ENCODE measurements at places on chromosomes 12 and 14. TPM values are rescaled to one million over a fixed set of nuclear protein-coding genes. Genes with fewer than 3 reads are reported as not detected.

DNA sequence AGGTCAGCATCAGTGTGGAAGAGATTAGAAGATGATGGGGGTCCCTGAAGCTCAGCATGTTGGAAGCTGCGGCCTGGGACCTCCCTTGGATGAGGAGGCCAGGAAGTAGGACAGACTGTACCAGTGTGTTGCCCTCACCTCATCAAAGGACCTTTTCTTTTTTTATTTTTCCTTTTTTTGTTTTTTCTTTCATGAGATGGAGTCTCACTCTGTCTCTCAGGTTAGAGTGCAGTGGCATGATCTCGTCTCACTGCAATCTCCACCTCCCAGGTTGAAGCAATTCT, 16.4 kb upstream of the FAM222A start:
- H3K27ac ChIP-seq, result no peak overlapping the region
- H3K4me3 ChIP-seq, result no peak overlapping the region
- peaks cover 11% of the 10 kb centered on the region for H3K27me3 ChIP-seq
- H3K36me3 ChIP-seq, result no peaks in the 10 kb centered on the region

The TMEM132C gene
- total RNA-seq, result not detected

GRCh38 chr14:102849526-102850379, 72.5 kb downstream of the TRAF3 start:
- H3K4me1 ChIP-seq, result peaks cover 16% of the 10 kb centered on the region
- H3K36me3 ChIP-seq, result peaks cover 29% of the 10 kb centered on the region
- H3K4me3 ChIP-seq, result no peak overlapping the region
- no peaks in the 10 kb centered on the region for H3K27me3 ChIP-seq

The LRRC43 gene
- not detected for total RNA-seq

The DAAM1 gene
- total RNA-seq, result 9.2 TPM

DNA sequence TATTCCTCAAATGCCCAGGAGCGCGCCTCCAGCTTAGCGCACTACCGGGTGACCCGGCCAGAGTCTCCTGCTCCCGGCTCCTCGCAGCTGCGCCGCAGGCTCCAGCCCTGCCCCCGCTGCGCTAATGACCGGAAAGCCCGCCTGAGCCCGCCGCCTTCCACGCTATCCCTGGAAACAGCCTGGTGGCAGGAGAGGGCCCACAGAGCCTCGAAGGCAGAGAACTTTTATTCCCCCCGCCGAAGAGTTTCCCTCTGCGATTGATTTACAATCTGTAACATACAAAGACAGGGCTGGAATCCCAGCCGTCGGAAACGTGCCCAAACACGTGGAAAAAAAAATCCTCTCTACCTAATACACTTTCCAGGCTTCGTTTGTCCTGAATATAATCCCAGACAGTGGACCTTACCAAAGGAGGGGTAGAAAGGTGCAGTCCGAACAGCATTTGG, 1.5 kb downstream of the COL2A1 start:
- H3K27ac ChIP-seq, result no peak overlapping the region
- H3K4me3 ChIP-seq, result peak overlapping the region; percentile 23
- no peak for DNase-seq

The IFI27 gene
- total RNA-seq, result 1.6 TPM

DNA sequence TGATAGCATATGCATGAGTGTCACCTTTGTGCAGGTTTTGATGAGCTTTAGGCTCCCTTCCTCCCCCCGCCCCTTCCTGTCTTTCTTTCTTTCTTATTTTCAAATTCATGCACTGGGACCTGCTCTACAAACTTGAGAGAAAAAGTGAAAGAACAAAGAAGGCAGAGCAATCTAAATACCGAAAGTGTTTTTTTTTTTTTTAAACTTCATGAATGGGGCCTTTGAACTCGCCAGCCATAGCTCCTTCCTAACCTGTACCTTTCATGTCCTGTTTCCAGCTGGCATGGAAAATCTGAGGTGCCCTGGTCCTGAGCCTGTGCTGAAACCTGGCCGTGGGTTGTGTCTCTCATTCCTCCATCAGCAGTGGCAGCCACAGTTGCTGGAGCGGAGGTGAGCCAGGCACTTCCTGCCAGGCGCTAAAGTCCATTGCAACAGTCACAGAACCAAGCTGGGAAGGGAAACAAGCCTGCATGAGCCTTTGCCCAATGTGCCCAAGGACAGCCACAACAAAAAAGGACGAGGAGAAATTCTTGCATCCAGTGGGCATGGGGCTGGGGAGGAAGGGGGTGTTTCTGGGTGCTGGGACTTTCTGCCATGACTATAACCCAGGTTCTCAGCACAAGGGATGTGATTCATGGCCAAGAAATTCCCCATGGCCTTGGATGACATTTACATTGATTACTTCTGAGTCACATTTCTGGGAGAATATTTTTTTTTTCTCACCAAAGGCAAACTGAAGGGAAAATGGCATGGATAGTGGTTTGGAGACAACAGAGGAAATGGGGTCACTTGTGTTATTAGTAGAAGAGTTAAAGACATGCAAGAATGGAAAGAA, 102.7 kb downstream of the TMEM30B start:
- H3K36me3 ChIP-seq, result no peaks in the 10 kb centered on the region
- peak overlapping the region; percentile 77 for H3K27ac ChIP-seq
- peaks cover 25% of the 10 kb centered on the region for H3K4me1 ChIP-seq
- peak; percentile 59 for DNase-seq

DNA sequence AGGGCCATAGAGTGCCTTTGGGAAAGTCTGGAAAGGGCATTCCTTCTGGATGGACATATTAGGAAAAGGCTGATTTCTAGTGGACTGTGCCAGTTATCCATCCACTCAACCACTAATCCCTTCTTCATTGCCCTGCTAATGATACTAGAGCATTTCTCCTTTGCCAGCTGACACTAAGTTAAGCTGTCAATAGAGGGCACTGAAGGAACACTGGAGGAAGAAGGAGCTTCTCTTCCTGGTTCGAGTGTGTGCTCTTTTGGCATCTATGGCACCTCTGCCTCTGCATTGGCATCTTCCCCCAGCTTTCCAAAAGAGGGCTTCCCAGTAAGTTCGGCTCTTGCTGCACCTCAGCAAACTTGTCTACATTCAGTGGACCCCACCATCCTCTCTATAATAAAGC, 165.4 kb downstream of the DERA start:
- H3K36me3 ChIP-seq, result no peaks in the 10 kb centered on the region
- no peak for DNase-seq
- peaks cover 8% of the 10 kb centered on the region for H3K27me3 ChIP-seq

DNA sequence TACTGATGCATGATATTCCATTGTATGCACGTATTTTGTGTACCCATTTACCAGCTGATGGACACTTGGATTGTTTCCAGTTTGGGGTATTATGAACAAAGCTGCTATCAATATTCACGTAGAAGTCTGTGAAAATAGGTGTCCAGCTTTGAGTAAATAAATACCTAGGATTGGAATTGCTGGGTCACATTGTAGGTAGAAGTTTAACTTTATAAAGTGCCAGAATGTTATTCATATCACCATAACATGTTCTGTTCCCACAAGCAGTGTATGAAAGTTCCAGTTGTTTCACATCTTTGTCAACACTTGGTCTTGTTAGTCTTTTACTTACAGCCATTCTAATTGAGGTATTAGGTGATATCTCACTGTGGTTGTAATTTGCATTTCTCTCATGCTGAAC, 108.0 kb upstream of the METAP2 start:
- no peak overlapping the region for H3K4me3 ChIP-seq
- H3K36me3 ChIP-seq, result no peaks in the 10 kb centered on the region
- H3K4me1 ChIP-seq, result no peaks in the 10 kb centered on the region
- no peak overlapping the region for H3K27ac ChIP-seq
- H3K27me3 ChIP-seq, result no peaks in the 10 kb centered on the region
- no peak for DNase-seq

DNA sequence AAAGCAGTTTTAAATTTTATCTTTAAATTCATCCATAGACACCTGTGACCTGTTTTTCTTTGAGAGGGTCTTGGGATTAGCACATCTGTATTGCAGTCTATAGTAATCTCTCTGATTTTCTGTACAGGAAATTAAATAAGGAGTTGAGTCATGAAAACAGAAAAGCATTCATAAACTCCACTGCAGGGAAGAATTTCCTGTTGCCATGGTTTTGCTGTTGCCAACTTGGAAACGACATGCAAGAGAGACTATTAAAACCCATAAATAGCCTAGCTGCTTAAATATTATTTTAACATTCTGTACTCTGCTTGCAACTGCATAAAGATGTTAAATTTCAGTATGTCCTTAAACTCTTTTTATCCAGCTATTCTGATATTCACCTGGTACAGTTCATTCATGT, 281.0 kb upstream of the RGS6 start:
- DNase-seq, result no peak
- peaks cover 75% of the 10 kb centered on the region for H3K36me3 ChIP-seq
- H3K4me1 ChIP-seq, result no peaks in the 10 kb centered on the region
- H3K27me3 ChIP-seq, result no peaks in the 10 kb centered on the region
- H3K27ac ChIP-seq, result no peak overlapping the region

The KRT86 gene
- not detected for total RNA-seq

The RFX4 gene
- not detected for total RNA-seq

The ADAM20 gene
- not detected for total RNA-seq

DNA sequence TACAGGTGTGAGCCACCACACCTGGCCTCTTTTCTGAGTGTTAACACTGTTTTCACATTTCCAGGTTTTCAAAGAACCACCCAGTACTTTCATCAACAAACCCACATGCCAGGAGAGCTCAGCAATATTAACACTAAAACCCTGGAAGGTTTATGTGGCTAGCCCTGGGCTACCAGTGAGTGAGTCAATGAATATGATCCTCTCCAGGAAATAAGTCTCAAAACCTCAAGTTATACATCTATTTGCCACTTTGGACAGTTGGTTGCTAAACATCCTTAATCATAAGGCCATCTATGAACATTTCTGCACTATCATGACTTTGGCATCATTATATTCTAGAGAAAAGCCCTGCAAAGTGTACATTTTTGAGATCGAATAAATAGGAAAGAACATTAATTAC, 6.3 kb upstream of the CDKL1 start:
- H3K36me3 ChIP-seq, result peaks cover 2% of the 10 kb centered on the region
- peaks cover 2% of the 10 kb centered on the region for H3K4me1 ChIP-seq
- H3K4me3 ChIP-seq, result no peak overlapping the region
- H3K27me3 ChIP-seq, result peaks cover 4% of the 10 kb centered on the region

DNA sequence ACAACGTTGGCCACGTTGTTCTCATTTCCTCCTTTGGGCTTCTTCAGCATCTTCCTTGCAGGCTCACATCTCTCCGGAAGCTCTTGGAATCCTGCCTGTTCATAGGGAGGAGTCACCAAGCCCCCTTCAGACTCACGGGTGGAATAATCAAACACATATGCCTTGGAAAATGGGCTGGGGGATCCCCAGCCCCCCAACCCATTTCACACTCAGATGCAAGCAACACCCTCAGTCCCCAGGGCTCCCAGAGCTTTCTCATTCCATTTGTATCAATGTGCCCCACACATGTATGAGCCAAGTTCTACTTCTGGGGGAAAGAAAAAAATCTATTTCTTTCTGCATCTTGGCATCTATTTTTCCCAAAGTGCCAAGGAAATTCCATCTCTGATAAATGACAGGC, 33.1 kb downstream of the WSCD2 start:
- no peaks in the 10 kb centered on the region for H3K4me1 ChIP-seq
- H3K36me3 ChIP-seq, result no peaks in the 10 kb centered on the region
- H3K4me3 ChIP-seq, result no peak overlapping the region
- H3K27me3 ChIP-seq, result peaks cover 14% of the 10 kb centered on the region
- no peak for DNase-seq
- no peak overlapping the region for H3K27ac ChIP-seq

The LHX5 gene
- total RNA-seq, result not detected

- H3K4me1 ChIP-seq, result peaks cover 17% of the 10 kb centered on the region
- peaks cover 17% of the 10 kb centered on the region for H3K36me3 ChIP-seq
- H3K27ac ChIP-seq, result no peak overlapping the region
- DNase-seq, result no peak
- H3K4me3 ChIP-seq, result no peak overlapping the region
- no peaks in the 10 kb centered on the region for H3K27me3 ChIP-seq
These were observed 440.3 kb upstream of the RGS6 start for GRCh38 chr14:71491931-71492330.

DNA sequence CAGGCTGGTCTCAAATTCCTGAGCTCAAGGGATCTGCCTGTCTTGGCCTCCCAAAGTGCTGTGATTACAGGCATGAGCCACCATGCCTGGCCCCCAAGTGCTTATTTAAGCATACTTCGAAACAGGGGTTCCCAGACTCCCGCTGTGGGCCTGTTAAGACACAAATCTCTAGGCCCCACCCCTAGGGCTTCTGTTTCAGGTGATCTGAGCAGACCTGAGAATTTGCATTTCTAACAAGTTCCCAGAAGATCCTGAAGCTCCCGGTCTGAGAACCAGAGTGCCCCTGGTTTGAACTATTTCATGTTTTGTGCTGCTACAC, 25.0 kb downstream of the GCH1 start:
- H3K27ac ChIP-seq, result no peak overlapping the region
- no peak overlapping the region for H3K4me3 ChIP-seq
- peaks cover 35% of the 10 kb centered on the region for H3K4me1 ChIP-seq

GRCh38 chr12:40889329-40889728, 197.1 kb downstream of the CNTN1 start:
- no peaks in the 10 kb centered on the region for H3K4me1 ChIP-seq
- no peaks in the 10 kb centered on the region for H3K27me3 ChIP-seq
- no peaks in the 10 kb centered on the region for H3K36me3 ChIP-seq
- H3K27ac ChIP-seq, result no peak overlapping the region

DNA sequence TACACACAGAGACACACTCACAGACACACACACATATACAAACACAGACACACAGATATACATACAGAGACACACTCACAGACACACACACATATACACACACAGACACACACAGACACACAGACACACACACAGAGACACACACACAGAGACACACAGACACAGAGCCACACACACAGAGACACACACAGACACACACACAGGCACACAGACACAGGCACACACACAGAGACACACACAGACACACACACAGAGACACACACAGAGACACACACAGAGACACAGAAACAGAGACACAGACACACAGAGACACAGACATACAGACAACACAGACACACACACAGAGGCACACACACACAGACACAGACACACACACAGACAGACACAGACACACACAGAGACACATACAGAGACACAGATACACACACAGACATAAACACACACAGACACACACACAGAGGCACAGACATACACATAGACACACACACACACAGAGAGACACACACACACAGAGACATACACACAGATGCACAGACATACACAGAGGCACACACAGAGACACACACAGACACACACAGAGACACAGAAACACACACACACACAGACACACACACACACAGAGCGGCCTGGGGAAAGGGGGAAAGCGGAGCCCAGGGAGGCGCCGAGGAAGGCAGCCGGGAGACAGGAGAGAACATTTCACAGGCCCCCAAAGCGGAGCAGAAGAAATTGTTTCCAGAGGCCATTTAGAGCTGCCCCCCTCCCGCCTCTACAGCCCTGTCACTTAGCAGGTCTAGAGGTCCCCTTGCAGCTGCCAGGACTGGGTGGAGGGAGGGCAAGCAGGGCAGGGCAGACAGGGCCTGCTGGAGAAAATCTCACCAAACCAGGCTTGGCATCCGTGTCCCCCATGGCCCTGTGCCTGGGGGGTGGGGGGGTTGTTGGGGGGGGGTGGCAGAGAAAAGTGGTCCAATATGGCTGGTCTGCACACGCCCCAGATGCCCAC, 38.9 kb downstream of the SERPINA3 start:
- no peaks in the 10 kb centered on the region for H3K36me3 ChIP-seq
- H3K4me3 ChIP-seq, result no peak overlapping the region
- no peaks in the 10 kb centered on the region for H3K27me3 ChIP-seq
- H3K27ac ChIP-seq, result no peak overlapping the region
- DNase-seq, result no peak

- no peaks in the 10 kb centered on the region for H3K36me3 ChIP-seq
- no peak for DNase-seq
- H3K4me1 ChIP-seq, result no peaks in the 10 kb centered on the region
- no peak overlapping the region for H3K27ac ChIP-seq
- no peak overlapping the region for H3K4me3 ChIP-seq
These were observed 102.2 kb downstream of the KIF26A start for GRCh38 chr14:104240434-104241157.

All from activated naive CD8-positive, alpha-beta T cell treated with anti-CD3 and anti-CD28 coated beads for 36 hours (primary cell).